DMS 273 treated with DMSO at 0.1 percent for 48 hours (cell line): ENCODE measurements at places on chromosomes 2 and 18.

DNA sequence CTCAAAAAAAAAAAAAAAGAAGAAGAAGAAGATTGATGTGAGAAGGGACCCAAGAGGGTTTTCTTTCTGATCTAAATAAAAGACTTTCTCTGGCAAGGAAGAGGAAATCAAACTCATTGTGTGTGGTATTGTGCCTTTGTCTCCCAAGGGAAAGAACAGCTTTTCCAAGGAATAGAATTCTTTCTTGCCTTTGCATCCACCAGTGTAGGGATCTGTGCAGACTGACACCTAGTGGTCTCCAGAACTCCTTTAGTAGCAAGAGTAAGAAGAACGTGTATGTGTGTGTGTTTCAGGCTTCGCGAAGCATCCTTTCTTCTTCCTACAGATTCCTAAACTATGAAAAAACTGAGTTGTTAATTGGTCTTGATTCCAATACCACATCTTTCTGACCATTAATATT, 33.5 kb upstream of the CRIM1 start:
- DNase-seq = no peak

- DNase-seq = no peak
Measured at GRCh38 chr2:167451496-167452289, 563.4 kb downstream of the XIRP2 start.

GRCh38 chr2:71157124-71157793, 26.8 kb downstream of the MPHOSPH10 start:
- no peak for DNase-seq

DNA sequence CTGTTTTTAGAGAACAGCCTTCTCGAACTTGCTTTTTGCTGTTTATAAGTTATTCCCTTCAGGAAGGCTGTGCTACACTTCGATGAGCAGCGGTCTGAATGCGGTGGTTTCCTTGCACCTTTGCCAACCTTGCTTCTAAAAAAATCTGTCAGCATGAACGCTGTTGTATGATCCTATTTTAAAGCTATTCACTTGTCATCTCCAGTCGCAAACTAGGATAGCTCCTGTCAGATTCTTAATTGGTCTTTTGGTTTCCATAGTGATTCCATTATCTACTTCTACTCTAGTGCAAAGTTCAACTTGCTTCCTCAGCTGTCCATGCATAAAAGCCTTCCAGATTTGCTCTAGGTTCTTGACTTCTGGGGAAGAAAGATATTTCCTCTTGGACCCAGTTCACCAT, 76.3 kb upstream of the GALNT3 start:
- no peak for DNase-seq

- DNase-seq = no peak
Measured at GRCh38 chr2:35946478-35946877, 409.1 kb upstream of the CRIM1 start.

DNA sequence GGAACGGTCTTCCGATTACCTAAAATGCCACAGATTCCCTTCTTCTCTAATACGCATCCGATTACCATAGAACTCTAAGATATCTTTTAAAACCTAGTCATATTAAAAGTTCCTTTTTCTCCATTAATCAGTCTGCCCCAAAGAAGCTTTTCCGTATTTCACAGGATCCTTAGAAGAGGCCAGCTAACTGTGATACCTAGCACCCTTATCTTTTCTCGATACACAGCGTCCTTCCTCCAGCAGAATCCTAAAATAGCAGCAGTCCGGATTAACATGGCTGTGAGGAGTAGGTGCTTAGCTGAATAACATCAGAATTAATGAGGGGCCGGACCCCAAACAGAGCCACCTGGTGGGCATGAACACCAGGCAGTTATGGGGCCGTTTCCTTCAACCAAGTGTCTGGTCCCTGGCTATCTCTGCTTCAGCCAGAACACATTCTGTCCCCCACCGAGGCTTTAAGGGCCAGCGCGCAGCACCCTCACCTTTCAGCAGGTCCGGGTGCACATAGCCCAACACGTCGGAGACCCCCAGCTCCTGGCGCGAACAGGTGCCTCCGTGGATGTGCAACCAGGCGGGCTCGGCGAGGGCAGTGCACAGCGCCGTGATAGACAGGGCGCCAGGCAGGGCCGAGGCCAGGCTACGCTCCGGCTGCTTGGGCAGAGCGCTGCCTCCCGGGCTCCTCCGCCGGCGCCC, 995 bp downstream of the TMEM127 start:
- peak; percentile 12 for DNase-seq

DNA sequence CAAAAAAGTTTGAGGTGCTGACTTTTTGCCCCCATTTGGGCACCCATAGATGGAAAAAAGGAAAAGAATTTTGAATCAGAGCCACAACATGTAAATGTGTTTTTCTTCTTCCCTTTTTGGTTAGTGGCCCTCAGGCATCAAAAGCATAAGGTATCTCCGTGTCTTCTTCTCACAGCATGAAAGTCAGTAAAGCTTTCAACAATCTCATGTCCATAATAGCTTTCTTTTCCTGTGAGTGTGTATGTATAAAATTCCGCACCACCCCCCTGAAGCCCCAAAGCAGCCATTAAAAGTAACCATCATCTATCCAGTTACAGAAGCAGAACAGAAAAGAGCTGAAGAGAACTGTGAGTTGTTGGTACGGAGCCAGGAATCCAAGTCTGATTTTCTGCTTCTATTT, 1539.7 kb upstream of the ACVR2A start:
- no peak for DNase-seq

DNA sequence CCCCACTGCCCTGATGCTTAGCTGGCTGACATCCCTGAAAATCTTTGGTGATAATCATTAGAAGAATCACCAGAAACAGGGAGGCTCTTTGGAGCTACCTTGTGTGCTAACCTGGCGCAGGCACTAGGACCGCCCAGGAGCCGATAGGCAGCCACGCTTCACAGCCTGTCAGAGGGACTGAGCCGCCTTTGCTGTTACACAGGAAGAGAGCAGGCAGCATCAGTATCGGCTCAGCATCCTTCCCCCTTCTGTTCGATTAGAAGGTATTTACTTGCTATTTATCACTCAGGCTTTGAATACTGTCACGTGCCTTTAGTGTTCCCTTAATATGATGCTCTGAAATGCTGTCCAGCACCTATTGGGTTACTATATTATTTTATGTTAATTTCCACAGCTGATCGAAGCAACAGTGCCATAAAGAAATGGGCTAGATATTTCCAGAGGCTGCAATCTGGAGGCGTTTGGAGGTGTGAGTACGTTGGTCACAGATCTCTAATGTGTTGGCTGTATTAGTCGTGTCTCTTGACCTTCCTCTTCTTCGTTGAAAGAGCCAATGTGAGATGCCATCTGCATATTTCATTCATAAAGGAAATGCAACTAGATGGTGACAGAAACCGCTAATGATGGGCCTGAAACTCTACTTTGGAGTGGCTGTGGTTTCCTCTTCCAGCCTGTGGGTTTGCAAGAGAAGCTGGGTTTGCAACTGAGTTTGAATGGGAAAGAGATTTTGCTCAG, 110.4 kb upstream of the RAB27B start:
- no peak for DNase-seq

DNA sequence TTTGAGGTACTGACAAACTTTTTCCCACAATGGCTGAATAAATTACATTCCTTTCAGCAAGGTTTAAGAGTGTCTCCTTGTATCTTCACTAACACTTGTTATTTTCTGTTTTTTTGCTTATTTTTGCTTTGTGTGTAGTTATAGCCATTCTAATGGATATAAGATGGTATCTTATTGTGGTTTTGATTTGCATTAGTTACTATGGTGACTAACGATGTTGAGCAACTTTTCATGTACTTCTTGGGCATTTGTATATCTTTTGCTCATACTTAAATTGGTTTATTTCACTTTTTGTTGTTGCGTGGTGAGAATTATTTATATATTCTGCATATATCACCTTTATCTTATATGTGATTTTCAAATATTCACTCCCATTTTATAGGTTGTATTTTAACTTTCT, 79.9 kb upstream of the FSIP2 start:
- DNase-seq = no peak

- DNase-seq = peak; percentile 94
Measured at GRCh38 chr2:10326707-10327594, 24.2 kb downstream of the HPCAL1 start.

DNA sequence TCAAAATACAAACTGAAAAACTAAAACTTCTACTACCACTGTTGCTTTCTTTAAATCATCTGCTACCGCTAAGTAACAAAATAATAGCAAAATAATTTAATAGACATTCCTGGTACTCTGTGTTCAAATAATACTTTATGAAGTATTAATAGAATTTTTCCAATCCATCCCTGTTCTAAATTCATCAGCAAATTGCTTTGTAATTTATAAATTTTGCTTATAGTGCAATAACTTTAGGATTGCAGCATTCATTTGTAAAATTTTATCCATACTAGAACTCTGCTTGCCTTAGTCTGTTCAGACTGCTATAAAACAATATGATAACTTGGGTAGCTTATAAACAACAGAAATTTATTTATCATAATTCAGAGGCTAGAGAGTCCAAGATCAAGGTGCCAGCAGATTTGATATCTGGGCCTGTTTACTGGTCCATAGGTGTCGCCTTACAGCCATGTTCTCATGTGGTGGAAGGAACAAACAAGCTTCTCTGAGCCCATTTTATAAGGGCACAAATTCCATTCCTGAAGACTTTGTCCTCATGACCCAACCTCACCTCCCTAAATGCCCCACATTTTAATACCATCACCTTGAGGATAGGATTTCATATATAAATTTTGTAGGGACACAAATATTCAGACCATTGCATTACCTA, 415.1 kb upstream of the MAP2 start:
- no peak for DNase-seq

GRCh38 chr2:47541848-47542450, 139.0 kb downstream of the MSH2 start:
- DNase-seq = no peak

- DNase-seq = no peak
Measured at GRCh38 chr2:207037896-207038295, 98.6 kb downstream of the CPO start.

DNA sequence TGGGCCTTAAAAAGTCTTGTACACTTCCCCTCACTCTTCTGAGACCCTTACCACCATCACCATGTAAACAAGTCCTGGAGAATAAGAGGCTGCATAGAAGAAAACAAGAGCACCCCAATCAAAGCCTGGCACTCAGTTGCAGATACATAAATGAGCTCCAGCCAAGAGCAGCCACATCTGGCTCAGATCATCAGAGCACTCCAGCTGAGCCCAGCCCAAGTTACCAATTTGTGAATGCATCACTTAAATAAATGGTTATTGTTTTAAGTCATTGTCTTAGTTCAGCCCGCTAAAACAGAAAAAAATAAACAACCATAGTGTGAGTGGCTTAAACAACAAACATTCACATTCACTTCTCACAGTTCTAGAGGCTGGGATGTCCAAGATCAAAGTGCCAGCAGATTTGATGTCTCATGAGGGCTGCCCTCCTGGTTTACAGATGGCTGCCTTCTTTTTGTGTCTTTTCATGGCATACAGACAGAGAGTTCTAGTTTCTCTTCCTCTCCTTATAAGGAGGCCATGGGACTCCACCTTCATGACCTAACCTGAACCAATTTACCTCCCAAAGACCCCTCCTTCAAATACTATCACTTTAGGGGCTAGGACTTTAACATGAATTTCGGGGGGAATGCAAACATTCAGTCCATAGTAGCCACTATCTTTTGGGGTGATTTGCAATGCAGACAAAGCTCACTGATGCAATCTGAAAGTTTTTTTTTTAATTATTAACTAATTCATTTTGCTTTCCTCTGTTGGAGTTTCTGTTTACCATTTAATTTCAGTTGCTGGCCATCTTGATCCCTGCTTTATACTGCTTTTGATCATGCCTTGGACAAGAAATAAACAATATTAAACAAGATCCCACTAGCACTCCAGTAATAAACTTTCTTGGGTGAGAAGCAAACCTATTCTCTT, 187.5 kb upstream of the ACVR2A start:
- no peak for DNase-seq

- no peak for DNase-seq
Measured at GRCh38 chr2:150100336-150100735, 387.1 kb downstream of the RND3 start.

GRCh38 chr2:9228088-9228751, 21.6 kb downstream of the ASAP2 start:
- no peak for DNase-seq

DNA sequence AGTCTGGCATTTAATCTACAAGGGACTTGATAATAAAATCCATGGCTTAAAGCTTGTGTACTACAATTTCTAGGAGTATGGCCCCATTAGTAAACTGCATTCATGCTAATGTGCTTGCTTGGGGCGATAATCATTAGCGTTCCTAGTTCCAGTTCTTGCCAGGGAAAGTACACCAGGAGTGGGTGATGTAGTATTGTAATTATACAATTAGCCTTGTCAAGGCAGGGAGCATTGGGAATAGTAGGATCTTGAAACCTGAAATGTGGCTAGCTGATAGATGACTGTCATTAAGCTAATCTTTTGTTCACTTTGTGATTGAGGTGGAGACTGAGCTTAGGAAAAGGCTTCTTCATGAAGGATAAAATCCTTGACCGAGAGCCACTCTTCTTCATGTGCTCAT, 989.2 kb downstream of the CPS1 start:
- no peak for DNase-seq

DNA sequence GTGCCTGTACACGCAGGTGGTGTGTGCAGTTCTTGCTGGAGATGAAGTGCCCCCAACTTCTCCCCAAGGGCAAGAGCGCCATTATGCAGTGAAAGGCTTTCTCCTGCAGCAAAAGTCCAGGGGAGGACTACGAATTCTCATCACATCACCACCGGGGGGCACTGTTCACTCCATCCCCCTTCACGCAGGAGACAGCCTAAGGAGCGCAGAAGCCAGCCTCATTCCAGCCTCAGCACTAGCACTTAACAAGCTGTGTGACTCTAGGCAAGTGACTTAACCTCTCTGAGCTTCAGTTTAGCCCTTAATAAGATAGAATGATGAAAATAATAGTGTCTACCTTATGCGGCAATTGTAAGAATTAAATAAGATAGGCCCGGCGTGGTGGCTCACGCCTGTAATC, 32.3 kb downstream of the DNMT3A start:
- no peak for DNase-seq

GRCh38 chr2:166127217-166128155, at the start of gene SCN1A:
TSS of gene SCN1A (minus strand) at chr2:166128020. CDS start at chr2:166073621, 54,399 bp downstream.
- peak; percentile 33 for DNase-seq

- no peak for DNase-seq
Measured at GRCh38 chr2:229433351-229433750, 162.3 kb upstream of the PID1 start.

DNA sequence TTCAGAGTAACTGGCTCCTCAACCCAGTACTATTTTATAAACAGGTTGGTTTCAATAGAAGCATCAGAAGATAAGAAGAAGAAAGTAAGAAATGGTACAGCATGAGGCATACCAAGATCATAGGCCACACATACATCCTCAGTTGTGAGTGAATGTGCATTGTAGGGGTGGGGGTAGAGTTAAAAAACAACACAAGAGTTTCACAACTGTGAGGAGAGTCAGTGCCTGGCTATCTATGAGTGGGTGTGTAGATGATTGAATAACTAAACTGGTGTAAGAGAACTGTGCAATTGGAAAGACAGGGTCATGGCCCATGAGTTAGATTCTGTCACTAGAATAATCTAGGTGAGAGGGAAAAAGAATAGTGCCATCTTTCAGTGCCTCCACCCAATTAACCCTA, 748.2 kb upstream of the ACVR2A start:
- no peak for DNase-seq
